ENCODE measurements at places on chromosomes 7 and 10.
A peak's percentile ranks its signal among the peaks of the same experiment; 100 is the strongest.

DNA sequence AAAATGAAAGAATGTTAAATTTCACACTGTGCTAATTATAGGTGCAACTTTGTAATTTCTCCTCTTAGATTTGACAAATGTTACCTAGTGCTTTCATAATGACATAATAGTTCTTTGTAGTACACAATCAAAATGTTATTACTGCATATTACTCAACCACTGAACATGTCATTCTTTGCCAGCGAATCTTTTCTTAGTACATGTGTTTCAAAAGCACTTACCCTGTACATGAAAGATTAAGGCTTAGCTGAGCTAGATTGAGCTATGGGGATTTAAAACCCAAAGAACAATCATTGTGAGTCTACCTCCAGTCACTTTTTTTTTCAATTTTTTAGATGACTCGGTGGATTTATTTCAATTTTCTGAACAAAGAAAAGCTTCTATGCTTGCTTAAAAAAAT, 123.5 kb upstream of the FERD3L start:
- DNase-seq = no peak

DNA sequence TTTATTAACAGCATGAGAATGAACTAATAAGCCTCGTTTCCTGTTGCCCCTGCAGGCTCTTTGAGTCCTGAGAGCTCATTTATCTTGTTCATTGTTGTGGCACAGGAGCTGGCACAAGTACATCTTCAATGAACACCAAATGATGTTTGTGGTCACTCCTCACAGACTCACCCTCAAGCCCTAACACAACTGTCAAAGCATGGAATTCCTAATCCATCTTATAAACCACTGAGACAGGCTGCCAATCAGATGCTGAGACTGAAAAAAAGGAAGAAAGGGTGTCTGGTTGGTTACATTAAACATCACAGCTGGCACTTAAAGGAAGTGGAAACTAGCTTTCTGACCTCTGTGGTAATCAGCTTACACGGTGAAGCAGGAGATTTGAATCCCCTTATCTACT, 7.7 kb upstream of the CCDC172 start:
- DNase-seq = peak; percentile 3

- no peak for DNase-seq
Observed at GRCh38 chr7:21969822-21970221, 24.1 kb upstream of the CDCA7L start.

DNA sequence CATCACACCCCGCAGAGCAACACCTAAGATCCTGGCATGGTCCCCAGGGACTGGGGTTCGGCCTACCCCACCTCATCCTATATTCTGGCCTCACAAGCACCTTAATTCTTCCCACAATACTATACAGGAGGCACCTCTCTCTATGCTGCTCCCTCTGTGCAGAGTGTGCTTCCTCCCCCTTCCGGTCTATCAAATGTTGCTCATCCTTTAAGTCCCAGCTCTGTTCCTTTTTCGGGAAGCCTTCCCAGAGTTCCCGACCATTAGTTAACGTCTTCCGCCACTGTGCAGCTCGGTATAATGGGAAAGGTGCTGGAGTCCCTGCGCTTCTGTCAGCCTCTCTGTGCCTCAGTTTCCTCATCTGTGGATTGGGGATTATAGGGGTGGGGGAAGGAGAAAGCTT, 21.8 kb downstream of the PALD1 start:
- no peak for DNase-seq

DNA sequence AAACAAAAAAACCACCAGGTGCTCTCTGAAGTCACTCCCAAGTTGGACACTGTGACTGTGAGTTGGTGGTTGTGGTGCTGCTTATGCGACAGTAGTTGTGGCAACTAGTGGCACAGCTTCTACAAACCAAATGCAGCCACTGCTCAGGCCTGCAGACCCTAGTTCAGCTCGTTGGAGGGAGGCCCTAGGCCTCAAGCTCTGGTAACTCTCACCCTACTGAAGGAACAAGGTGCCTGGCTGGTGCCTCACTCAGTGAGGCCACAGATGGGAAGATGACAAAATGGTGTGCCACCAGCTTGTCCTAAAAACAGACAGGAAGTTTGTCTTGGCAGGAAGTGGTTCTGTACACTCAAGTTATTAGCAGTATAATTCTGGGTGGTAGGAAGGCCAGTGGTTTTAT, 45.3 kb upstream of the RAPGEF5 start:
- no peak for DNase-seq

All from suppressor macrophage treated with lipopolysaccharide for 1 hour (primary cell).